ENCODE measurements at places on chromosomes 7 and 10. TPM values are rescaled to one million over a fixed set of nuclear protein-coding genes. Genes with fewer than 3 reads are reported as not detected.

The HPS6 gene
- polyA plus RNA-seq, result 11.8 TPM

The UNCX gene
- not detected for polyA plus RNA-seq

The NDUFA5 gene
- 22.8 TPM for polyA plus RNA-seq

The SPDYE16 gene
- polyA plus RNA-seq, result not detected

The ANKRD30A gene
- not detected for polyA plus RNA-seq

The ZNF488 gene
- 0.17 TPM for polyA plus RNA-seq

The C7orf57 gene
- polyA plus RNA-seq, result 0.07 TPM

The HYAL4 gene
- polyA plus RNA-seq, result not detected

The OR2A42 gene
- polyA plus RNA-seq, result 0.02 TPM

The ZNF365 gene
- 3.7 TPM for polyA plus RNA-seq

The STAG3 gene
- 0.44 TPM for polyA plus RNA-seq

The RBM20 gene
- polyA plus RNA-seq, result not detected

The LIPM gene
- polyA plus RNA-seq, result not detected

The DUSP5 gene
- polyA plus RNA-seq, result 30.4 TPM

The CCDC71L gene
- polyA plus RNA-seq, result 47.6 TPM

The HOXA4 gene
- 1.3 TPM for polyA plus RNA-seq

The IQUB gene
- 0.05 TPM for polyA plus RNA-seq

The ADAP1 gene
- polyA plus RNA-seq, result 5.1 TPM

The ADAM12 gene
- 8.6 TPM for polyA plus RNA-seq

The RASA4B gene
- 9.5 TPM for polyA plus RNA-seq

The GRID2IP gene
- not detected for polyA plus RNA-seq

The KLLN gene
- polyA plus RNA-seq, result 0.42 TPM

The GSTO2 gene
- polyA plus RNA-seq, result 4.9 TPM

The SEMA3E gene
- polyA plus RNA-seq, result not detected

The AGAP5 gene
- polyA plus RNA-seq, result 3.3 TPM

The PILRA gene
- polyA plus RNA-seq, result 0.27 TPM

The MALRD1 gene
- polyA plus RNA-seq, result not detected

The VWDE gene
- polyA plus RNA-seq, result not detected

The IMMP2L gene
- 8.1 TPM for polyA plus RNA-seq

The CARD11 gene
- polyA plus RNA-seq, result not detected

The ATP6V0A4 gene
- 0.06 TPM for polyA plus RNA-seq

The CEP55 gene
- polyA plus RNA-seq, result 28.2 TPM

The CC2D2B gene
- not detected for polyA plus RNA-seq

The GNA12 gene
- polyA plus RNA-seq, result 73.0 TPM

The ACTL6B gene
- polyA plus RNA-seq, result not detected

The MMP21 gene
- not detected for polyA plus RNA-seq

The KLF14 gene
- polyA plus RNA-seq, result not detected

The LOXL4 gene
- polyA plus RNA-seq, result 67.9 TPM

The ADAM8 gene
- 0.77 TPM for polyA plus RNA-seq

The ZNF239 gene
- 5.8 TPM for polyA plus RNA-seq

The OR2A5 gene
- polyA plus RNA-seq, result not detected

The AMZ1 gene
- 3.7 TPM for polyA plus RNA-seq

The PLEKHS1 gene
- not detected for polyA plus RNA-seq

The CFAP43 gene
- 0.05 TPM for polyA plus RNA-seq

The IFIT1B gene
- polyA plus RNA-seq, result not detected

The ABI1 gene
- polyA plus RNA-seq, result 71.1 TPM

All from BJ (cell line).